NCI-H1092 treated with DMSO at 0.1 percent for 48 hours (cell line): ENCODE measurements at places on chromosomes 13 and 19.

- no peak for DNase-seq
Measured at GRCh38 chr13:71358218-71358617, 508.8 kb downstream of the DACH1 start.

GRCh38 chr19:4058693-4059452 lies 7.8 kb downstream of the ZBTB7A start:
- DNase-seq = no peak

DNA sequence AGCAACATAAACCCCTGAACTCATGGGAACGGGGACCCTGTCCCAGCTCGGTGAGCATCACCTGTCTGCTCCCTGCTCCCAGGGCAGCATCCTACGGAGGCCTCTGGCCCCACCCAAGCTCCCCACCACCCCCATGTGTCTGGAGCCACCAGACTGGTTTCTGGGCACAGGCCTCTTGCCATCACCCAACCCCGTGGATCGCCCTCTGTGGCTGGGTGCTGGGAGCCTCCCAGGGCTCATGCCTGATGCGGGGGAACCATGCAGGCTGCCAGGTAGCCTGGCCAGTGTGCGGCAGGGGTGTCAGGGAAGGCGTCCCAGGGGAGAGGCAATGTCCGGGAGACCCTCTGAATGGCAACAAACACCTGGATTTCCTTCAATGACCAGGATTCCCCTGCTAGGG lies 2.7 kb downstream of the MICOS13 start:
- no peak for DNase-seq

- no peak for DNase-seq
Measured at GRCh38 chr19:11286312-11286974, 9.5 kb upstream of the TSPAN16 start.

DNA sequence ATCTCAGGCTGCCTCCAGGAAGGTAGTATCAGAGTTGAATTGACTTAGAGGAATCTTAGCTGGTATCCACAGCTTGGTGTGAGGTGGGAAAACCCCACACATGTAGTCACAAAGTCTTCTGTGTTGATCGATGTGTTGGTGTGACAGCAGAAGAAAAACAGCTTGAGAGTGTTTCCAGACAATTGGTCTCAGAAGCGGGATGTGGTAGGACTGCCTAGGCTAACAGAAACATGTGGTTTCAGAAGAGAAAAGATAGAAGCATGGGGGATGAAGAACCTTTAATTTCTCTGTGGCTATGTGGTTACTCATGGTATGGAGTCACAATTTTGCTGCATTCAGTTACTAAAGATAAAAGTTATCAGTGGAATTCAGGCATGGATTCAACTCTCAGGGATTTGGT lies 134.7 kb upstream of the SLITRK5 start:
- no peak for DNase-seq

GRCh38 chr13:91579320-91579719 lies 180.9 kb downstream of the GPC5 start:
- DNase-seq = no peak

DNA sequence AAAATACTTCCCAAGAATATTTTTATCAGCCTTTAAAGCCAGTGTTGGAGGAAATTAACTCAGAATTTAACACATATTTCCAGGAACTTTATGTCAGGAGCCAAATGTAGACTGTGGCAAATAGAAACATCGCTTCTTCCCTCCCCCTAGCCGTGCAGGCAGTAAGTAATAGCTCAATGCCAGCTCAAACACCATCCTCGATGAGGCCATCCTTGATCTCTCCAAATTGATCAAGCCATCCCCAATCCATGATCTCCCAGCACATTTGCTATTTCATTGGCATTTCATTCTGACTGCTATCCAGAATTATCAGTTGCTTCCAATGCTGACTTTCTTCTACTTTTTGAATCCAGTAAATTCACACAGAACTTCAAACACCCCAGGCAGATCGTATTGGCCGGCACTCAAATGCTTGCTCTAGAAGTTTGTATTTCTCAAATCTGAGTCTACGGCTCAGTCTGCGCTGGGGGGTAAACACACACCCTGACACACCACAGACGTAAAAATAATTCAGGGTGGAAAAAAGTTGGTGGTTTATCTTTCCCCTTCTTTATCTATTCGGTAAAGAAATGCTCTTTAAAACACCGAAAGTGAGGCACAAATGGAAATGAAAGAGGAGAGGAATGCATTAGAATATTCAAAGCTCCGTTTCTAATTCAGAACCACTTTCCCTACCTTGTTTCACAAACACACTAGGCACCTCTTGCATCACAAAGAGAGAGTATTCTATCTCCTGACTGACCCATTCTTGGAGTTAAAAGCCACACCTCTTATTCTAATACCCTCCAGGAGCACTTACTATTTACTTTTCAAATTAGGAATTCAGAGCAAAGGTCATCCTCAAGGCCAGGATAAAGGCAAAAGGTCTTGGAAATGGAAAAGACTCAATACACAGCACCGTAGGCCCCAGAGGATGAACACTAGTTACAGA lies 991 bp downstream of the OBI1 start:
- DNase-seq = peak; percentile 68

DNA sequence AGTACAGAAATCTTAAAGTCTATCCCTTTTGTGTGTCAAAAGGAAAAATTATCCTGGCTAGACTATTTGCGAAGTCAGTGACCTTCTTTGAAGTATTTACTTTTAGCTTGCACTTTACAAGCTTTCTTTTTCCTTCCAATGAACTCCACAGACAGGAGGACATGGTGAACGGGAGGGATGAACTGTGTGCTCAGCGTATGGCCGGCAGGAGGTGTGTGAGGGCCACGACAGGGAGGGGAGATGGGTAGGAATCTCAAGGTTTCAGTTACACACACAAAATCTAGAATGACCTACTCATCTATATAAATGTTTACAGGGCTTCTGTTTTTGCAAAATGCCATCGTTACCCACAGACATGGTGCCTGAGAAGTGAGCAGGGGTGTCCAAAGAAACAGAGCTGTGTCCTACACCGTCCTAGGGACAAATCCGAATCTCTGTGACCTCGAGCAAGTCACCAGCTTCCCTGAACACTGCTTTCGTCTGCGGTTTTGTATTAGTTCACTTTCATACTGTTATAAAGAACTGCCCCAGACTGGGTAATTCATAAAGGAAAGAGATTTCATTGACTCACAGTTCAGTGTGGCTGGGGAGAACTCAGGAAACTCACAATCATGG lies 537.2 kb downstream of the LIG4 start:
- DNase-seq = no peak

DNA sequence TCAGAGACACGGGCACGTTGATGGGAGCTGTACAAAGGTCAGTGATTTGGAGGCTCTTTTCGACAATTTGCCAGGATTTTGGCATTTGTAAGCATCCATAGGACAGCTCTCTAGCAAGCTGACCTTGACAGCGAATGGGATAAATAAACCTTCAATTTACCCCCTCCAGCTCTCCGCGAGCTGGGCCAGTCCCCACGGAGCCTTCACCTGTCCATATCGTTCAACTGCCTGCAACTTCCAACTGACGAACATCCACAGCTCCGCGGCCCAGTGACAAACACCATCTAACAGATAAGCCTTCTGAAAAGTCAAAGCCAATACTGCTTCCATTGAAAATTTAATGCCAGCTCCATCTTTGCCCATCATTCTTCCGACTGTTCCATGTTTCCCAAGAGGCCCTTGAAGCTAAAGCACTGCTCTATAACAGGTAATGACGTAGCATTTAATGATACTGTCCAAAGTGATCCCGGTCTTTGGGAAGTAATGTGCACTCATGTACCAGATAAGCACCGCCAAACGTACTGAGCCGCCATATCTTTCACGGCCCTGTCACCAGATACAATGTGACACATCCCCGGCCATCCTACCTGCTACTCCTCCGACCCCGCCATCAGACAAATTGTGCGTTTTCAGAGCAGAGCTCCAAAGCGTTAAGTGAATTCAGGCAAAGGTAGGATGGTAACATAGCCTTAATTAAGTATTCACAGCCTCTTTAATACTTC lies 365.3 kb upstream of the ZNF507 start:
- no peak for DNase-seq

DNA sequence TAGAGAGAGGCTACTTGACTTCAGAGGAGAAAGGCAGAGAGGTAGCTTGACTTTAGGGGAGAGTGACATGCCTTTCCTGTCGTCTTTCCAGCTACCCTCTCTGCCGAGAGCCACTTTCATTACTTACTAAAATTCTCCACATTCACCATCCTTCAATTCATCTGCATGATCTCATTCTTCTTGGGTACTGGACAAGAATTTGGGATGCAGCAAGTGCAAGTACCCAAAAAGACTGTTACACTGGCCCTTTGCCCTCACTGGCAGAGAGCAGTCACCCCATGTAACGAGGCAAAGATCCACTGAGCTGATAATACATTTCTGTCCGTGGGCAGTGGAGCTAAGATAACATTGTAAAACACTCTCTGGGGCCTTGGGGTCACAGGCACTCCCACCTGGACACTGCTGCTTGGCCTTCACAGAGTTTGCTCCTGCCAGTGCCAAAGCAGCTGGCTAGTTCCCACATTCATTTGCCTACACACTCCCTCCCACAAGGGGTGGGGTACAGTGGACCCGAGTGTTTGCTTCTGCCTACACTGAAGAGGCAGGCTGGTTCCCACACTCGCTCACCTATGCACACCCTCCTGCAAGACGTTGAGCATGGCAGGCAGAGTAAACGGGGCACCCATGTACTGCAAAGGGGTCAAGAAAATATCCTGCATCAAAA lies 1276.9 kb upstream of the PCDH9 start:
- DNase-seq = no peak

- DNase-seq = no peak
Measured at GRCh38 chr13:47518530-47518929, 482.5 kb downstream of the SUCLA2 start.

DNA sequence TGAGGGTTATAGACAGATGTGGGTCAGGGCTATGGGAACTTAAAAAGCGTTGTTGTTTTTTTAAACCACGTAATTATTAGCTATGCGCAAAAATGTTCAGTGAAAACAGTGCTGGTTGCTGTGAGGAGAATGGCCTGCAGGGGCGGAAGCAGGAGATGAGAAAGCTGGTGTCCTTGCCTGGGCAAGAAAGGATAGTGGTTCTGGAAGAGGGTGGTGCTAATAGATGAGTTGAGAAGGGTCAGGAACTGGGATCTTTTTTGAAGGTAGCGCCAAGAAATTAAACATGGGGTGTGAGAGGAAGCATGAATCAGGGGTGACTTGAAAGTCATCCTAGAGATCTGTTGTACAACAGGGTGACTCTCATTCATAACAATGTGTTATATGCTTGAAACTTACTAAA lies 4.8 kb upstream of the SMG9 start:
- DNase-seq = no peak

GRCh38 chr13:111980146-111980929 lies 86.6 kb upstream of the SOX1 start:
- no peak for DNase-seq

GRCh38 chr19:38210458-38210987 lies 13.5 kb downstream of the DPF1 start:
- DNase-seq = peak; percentile 39

DNA sequence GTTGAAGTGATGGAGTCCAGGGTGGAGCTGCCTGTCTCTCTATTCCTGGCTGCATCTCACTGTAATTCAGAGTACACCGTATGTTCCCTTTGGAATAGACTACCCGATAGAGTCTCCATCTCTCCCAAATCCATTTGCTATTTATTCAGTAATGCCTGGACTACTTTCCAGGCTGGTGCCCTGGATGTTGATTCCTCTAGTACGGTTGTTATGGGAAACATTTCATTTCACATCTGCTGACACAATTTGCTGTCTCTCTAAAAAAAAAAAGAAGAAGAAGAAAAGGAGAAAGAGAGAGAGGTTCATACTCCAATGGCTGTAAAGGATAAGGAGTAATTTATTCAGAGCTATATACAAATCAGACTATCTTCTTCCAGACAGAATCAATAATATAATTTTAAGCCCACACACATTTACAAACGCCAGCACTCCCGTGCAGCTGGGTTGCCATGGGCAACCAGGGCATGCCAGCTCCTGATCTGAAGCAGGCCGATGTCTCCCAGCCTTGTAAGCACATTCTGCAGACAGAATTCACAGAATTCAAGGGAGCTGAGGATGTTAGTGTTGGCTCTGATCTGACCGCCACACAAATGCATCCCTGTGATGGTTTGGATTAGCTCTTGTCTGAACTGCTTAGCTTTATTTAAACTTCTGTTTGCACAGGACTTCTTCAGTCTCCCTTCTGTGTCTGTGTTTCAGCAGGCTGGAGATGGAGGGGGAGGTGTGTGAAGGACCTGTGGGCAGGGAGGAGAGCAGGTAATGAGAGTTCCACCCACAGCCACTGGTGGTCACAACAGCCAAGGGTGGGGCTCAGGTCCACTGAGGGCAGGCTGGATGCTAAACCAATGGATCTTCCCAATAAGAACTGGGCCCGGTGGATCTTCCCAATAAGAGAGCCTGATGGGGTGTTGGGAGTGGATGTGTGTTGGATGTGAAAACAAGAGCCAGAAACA lies 66.0 kb downstream of the TEX26 start:
- DNase-seq = peak; percentile 63

DNA sequence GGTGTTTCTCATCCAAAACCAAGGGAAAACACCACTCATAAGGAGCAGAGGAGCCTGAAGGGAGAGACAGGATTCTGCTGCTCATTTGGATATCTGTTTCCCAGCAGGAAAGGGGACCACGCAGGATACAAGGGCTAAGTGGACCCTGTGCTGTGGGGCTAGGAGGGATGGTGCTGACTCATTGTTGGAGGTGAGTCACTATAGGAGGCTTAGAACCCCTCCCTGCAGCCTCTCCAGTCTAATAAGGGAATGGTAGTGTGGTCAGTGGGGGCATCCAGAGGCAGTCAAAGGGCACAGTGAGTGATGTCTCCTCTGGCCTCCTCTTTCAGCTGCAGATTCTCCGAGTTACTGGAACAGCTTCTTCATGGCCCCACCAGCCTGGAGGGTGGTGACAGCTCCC lies 442.3 kb downstream of the TUBA3C start:
- DNase-seq = no peak

GRCh38 chr19:16605553-16605994 lies 22.4 kb downstream of the MED26 start:
- peak; percentile 3 for DNase-seq

DNA sequence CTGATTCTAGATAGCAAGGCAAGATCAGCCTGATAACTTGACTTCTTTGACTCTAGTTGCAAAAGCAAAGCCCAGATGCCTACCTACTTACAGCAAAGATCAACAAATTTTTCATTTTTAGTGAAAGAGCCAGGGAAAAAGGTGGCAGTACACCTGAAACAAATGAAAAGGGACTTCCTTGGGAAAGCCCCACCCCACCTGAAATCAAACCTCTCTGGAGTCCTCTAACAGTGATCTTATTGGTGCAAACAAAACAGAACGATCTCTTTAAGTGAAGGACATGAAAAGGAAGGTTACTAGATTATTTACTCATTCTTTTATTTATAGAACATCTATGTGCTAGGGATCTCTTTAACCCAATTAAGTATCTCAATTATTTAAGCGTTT lies 507 bp upstream of the LCP1 start:
- DNase-seq = no peak

- no peak for DNase-seq
Measured at GRCh38 chr19:43774103-43774939, 6.5 kb downstream of the KCNN4 start.

GRCh38 chr13:44045180-44045562 lies 165.5 kb downstream of the LACC1 start:
- DNase-seq = peak; percentile 40

GRCh38 chr13:91360246-91360751 lies 12.8 kb downstream of the MIR17HG start:
- DNase-seq = no peak

GRCh38 chr19:32208060-32208459 lies 137.3 kb upstream of the ZNF507 start:
- DNase-seq = no peak
